ENCODE measurements at places on chromosomes 11 and 22.

- DNase-seq = no peak
Measured at GRCh38 chr11:6025056-6025455, 5.5 kb downstream of the OR56A1 start.

DNA sequence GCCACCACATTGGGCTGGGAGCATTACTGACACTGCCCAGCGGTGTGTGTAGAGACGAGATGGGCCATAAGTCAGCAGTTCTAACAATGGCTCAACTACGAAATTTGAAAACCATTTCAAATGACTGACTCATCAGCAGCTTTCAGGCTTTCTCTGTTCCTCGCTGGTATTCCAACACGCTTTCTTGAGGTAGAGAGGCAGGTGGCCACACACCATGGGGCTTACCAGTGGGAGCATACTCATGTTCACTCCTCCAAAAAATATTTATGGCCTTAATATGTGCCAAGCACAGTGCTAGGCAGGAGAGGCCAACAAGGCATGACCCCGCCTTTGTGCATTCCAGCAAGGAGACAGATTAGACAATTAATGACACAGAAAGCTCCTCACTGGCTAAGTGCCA, 20.3 kb downstream of the ARFGAP2 start:
- no peak for DNase-seq

DNA sequence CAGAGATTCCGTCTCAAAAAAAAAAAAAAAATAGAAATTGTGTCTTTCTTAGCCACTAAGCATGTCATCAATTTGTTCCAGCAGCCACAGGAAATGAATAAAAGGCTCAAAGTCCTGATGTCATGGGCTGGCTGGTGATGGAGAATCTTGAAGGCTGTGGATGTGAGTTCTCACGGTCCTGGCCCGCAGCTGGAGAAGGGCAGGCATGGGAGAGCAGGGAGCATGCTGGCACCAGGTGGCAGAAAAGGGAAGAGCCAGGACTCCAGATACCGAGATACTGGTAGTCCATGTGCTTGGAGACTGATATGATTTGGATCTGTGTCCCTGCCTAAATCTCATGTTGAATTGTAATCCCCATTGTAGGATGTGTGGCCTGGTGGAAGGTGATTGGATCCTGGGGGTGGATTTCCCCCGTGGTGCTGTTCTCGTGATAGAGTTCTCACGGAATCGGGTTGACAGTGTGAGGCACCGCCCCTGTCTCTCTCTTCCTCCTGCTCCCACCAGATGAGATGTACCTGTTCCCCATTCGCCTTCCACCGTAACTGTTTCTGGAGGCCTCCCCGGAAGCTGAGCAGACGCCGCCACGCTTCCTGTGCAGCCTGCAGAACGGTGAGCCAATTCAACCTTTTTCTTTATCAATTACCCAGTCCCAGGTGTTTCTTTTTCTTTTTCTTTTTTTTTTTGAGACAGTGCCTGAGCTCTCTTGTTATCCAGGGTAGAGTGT, 18.1 kb downstream of the MRGPRD start:
- peak; percentile 30 for DNase-seq

DNA sequence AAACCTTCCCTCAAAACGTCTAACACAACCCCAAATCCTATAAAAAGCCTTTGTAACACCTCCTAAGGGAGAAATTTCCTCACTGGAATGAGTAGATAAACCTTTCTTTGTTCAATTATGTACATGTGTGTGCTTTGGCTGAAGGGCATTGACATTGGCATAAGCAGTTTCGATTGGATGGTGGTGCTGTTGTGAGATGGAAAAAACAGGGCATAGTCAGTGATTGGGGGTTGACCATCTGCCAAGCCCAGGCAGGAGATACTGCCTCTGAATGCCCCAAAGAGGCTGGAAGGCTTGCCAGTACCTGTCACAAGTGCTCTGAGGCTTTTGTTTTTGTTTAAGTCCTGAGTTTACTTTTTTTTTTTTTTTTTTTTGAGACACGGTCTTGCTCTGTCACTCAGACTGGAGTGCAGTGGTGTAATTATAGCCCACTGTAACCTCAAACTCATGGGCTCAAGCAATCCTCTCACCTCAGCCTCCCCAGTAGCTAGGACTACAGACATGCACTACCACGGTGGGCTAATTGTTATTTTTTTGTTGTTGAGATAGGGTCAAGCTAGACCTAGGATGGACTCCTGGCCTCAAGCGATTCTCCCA, 1.2 kb upstream of the CCDC117 start:
- no peak for DNase-seq

DNA sequence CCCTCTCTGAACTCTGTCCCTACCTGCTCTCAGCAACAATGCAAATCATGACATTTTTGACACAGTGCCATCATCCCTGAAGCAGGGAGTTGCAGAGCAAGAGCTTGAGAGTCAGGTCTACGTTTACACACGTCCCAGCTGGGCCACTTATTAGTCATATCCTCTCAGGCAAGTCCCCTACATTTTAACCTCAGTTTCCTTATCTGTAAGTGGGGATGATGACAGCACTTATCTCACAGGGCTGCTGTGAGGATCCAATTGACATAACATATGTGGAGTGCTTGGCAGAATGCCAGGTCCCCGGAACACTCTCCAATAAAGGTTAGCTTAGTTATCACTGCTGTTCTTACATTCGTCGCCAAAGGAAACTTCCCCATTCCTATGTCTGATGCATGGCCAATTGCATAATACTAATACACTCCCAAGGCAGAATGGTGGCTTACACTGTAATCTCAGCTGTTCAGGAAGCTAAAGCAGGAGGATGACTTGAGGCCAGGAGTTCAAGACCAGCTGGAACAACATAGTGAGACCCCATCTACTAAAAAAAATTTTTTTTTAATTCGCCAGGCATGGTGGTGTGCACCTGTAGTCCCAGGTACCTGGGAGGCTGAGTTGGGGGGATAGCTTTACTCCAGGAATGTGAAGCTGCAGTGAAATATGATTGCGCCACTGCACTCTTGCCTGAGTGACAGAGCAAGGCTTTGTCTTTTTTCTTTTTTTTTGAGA, 16.6 kb downstream of the ASCC2 start:
- peak; percentile 86 for DNase-seq

- DNase-seq = no peak
Measured at GRCh38 chr11:119336744-119337469, 2.6 kb downstream of the RNF26 start.

DNA sequence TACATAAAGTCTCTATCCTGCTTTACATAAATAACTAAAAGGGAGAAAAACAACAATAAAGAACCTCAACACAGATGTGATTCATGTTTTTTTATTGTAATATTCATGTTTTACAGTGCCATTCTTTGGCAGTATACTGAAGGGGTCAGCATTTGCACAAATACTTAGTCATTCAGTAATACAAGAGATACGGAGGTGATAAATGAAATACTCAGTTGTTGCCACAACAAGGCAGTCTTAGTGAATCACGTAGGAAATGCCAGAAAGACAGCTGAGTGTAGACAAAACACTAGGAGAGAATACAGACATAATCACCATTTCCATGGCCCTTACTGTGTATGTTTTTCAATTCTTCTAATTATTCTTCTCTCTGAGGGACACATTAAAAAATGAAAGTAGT, 910.4 kb downstream of the METTL15 start:
- DNase-seq = peak; percentile 67

GRCh38 chr11:62127941-62128770, 4.3 kb downstream of the INCENP start:
- no peak for DNase-seq

DNA sequence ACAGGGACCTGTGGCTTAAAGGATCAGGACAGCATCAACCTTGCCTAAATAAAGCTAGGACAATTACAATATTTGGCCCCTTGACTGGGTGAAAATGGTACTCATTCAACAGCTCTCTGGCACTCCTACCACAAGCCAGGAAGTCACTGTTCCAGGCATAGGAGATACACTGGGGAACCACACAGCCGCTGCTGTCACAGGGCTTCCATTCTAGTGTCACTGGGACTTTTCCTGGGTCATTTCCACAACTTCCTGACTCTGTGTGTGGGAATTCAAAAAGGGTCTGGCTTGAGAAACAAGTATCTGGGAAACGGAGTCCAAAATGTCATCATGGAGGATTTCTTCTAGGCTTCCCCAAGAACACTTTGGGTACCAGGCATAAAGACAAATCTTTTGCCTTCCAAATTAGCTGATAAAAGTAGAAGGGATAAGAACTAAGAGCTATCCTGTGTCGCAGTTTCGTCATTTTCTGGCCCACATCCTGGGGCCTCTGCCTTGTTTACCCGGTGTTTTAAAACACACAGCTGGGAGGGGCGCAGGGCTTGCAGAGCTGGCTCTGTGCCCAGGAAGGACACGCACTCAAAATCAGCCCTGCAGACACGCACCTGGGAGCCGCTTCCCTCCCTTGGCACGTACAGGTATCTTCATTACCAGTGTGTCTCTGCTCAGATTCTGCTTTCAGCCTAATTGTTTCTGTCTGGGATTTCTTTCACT, 38.0 kb downstream of the TMEM45B start:
- DNase-seq = no peak

GRCh38 chr11:76654298-76654851, 16.2 kb downstream of the LRRC32 start:
- DNase-seq = no peak

GRCh38 chr11:112538534-112539280, 278.0 kb upstream of the PLET1 start:
- no peak for DNase-seq

DNA sequence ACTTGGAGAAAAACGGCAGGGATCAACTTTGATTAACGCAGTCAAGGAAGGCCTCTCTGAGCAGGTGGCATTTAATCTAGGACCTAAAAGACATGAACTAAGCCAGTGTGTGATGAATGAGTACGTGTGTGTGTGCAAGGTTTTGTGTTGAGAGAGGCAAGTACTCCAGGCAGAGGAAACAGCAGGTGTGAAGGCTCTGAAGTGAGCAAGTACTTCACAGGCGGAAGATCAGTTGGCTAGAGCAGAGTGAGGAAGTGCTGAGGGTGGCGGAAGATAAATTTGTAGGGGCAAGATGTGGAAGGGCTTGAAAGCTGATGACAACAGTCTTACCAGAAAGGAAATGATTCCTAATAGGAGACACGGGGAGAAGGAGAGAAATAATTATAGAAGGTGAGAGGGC, 6.8 kb downstream of the APIP start:
- no peak for DNase-seq

GRCh38 chr11:117887431-117888138, 11.1 kb upstream of the FXYD6 start:
- no peak for DNase-seq

GRCh38 chr11:118241764-118242098, 10.4 kb downstream of the MPZL3 start:
- no peak for DNase-seq

- no peak for DNase-seq
Measured at GRCh38 chr11:69242266-69242920, 51.6 kb upstream of the MYEOV start.

GRCh38 chr11:111352231-111352746, 26.8 kb downstream of the POU2AF1 start:
- DNase-seq = no peak

DNA sequence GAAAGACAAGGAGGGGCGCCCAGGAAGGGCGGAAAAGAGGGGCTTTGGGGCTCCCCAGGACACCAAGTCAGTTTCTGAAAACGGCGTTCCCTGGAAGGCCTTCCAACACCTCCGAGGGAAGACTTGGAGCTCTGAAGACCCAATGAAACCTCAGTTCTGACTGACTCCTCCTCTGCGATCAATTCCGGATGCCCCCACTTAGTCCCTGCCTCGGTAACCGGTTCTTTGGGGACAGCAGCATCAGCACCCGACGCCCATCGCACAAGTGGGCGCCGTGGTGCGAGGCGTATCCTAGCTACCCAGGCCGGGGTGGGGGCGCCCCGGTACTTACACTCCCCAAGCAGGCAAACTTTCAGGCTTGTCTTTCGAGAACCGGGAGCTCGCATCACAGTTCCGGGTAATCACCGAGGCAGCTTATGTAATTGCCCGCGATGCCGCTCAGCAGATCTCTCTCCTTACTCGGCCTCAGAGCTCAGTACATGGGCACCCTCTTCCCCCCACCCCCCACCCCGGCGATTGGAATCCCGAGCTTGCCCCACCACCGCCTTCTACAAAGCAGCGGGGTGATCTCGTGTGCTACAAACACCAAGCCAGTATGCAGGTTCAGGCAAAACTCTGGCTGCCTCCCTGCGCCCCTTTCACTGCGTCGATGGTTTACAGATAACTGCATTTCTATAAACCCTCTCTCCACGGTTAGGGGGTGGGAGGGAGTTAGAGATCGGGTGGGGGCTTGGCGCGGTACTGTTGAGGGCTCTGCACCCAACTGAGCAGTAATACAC, 2.0 kb downstream of the TENM4 start:
- no peak for DNase-seq

DNA sequence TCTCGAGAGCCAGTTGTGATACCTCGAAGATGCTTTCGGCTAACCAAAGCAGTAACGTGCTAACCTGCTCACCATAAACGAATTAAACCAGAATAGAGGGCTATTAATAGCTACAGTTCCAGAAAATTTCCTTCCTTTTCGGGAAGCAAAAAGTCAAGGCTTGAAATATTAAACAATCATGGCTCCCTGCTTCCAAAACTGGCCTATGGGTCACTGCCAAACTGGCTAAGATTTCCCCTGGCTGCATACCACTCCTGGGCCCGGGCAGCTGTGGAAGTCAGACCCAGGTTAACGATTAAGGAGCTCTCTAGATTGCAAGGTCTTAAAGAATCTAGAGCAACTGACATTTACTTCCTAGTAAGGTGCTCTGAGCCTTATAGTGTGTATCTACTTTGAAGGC, 1.7 kb downstream of the AMOTL1 start:
- DNase-seq = no peak

DNA sequence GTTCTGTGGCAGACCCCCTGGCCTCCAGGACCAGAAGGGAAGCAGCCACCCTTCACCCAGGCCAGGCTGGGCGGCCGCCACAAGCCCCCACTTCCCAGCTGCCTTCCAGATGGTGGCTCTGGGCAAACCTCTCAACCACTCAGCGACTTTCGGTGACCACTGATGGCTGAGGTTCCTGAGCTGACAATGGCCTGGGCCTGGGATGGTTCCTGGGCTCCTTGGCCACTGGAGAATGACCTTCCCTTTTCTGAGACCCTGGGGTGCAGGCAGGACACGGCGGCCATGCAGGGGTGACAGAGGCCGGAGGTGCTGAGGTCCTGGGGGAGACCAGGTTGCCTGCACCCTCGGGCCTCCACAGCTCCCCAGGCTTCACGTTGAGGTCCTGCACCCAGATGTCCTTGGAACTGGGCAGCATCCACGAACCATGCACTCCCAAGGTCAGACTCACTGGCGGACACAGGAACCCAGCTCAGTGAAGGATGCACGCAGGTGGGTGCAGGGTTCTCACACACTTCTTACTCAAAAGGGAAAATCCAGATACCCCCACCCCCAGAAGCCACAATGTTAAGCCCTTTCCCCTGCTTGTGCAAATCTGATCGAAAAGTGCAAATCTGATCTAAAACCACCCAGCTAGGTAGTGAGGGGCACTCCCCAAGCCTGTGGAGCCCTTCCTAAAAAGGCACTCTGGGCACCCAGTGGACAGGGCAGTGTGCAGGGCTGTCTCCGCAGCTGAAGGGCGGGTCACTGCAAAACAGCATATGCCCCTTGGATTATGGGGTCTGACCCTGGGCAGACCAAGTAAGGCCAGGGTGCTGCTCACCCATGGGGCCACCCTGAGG, 13.9 kb upstream of the PHLDA2 start:
- DNase-seq = no peak

GRCh38 chr11:128549256-128549944, 38.0 kb downstream of the ETS1 start:
- no peak for DNase-seq
